ENCODE measurements at places on chromosomes 4 and X.

GRCh38 chrX:70479922-70480659 is 35.5 kb downstream of the DLG3 start:
- DNase-seq = no peak

DNA sequence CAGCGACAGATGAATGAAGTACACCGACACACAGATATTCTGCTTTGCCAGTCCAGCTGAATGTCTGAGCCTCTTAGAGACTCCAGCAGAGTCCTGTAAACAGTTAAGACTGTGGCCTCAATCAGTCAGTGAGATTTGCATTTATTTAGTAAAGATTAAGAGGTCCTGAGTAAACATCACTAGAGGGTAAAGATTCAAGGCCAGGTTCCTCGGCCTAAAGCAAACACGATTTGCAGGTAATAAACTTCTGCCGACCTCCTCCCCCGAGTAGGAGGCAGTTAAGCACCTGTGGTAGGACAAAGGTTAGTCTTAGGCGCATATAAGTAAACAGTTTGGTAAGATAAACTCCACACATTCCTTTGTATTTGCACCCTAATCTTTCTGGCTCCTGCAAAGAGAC is 99.6 kb downstream of the CFAP47 start:
- no peak for DNase-seq

DNA sequence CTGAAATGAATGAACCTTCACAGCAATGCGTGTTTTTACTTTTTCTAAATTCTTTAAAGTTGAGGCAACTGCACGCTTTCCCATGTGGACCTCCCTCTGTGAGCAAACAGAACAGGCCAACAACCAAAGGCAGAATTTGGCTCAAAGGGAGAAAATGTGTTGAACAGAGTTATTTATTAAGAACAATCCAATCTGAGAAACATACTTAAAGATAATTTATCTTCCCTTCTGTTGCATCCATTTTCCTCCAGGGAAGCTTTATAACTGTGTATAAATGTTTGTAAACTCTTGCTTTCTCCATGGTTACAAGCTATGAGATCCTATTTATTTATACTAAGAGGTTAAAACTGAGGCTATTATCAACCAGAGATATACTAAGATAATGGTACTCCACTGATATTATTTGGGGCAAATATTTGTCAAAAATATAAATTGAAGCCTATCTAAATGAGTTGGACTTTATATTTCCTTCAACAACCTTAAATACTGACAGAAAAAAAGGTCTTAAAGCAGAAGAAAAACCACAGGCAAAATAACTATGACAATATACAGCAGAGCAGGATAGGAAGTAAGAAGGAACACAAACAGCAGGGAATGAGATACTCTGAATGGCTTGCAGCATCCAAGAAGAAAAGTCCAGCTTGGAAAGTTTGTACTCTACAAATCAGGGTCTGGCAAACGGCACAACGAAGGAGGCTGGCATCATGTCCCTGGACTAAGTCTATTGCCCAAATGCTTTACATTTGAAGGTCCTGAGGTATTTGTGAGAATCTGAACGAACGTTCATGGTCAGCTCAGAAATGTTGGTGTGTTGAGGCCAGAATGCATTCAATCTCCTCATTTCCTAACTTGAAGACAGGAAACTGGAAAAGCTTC is 663.2 kb upstream of the INTU start:
- no peak for DNase-seq

GRCh38 chr4:25280210-25280609 is 32.4 kb upstream of the ZCCHC4 start:
- no peak for DNase-seq

DNA sequence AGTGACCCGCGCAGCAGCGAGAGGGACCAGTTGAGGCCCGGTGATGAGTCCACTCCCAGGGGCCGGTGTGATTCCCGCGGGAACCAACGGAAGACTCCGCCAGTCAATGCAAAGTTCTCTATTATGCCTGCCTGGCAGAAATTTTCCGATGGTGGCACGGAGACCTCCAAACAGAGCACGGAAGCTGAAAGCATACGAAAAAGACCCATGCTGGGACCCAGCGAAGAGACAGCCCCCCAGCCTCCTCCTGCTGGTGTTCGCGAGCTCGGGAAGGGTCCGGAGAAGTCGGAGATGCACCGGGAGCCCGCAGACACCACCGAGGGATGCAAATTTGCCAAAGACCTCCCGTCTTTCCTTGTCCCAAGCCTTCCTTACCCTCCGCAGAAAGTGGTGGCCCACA is 71.7 kb downstream of the AASDH start:
- no peak for DNase-seq

- DNase-seq = no peak
These were observed 165.1 kb downstream of the CFAP299 start for GRCh38 chr4:80500613-80501012.

DNA sequence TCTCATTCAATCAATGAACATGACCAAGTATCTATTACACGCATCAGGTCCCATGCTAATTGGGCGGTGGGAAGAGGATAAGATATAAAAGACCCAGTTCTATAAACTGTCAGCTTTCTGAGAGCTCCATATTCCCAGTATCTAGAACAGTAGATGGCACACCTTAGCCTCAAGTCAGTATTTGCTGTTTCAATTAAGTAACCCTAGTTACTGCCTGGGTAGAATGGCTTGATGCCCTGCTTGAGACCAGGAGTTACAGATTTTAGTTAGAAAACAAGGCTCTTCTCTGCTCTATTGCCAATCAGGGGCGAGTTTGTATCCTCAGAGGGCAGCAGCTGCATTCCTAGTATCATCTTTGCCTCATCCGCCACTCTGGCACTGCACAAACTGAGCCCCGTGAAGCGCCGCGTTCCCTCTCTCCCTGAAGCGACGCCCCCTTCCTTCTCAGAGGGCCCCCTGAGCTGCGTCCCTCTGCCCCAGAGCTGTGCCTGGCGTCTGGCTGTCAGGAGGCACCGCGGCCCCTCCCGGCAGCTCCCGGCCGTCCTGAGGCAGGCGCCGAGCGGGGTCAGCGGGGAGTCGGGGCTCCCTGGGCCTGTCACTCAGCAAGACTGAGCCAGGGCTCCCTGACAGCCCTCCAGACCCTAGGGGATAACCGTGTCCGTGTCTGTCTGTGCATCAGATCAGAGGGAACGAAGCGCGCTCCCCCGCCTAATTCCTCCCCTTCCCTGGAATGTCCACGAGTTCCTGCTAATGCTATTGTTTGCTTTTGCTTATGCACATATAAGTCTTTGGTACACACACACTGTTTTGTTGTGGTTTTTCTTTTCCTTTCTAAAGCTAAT is 212.4 kb upstream of the TTC29 start:
- DNase-seq = peak; percentile 29

DNA sequence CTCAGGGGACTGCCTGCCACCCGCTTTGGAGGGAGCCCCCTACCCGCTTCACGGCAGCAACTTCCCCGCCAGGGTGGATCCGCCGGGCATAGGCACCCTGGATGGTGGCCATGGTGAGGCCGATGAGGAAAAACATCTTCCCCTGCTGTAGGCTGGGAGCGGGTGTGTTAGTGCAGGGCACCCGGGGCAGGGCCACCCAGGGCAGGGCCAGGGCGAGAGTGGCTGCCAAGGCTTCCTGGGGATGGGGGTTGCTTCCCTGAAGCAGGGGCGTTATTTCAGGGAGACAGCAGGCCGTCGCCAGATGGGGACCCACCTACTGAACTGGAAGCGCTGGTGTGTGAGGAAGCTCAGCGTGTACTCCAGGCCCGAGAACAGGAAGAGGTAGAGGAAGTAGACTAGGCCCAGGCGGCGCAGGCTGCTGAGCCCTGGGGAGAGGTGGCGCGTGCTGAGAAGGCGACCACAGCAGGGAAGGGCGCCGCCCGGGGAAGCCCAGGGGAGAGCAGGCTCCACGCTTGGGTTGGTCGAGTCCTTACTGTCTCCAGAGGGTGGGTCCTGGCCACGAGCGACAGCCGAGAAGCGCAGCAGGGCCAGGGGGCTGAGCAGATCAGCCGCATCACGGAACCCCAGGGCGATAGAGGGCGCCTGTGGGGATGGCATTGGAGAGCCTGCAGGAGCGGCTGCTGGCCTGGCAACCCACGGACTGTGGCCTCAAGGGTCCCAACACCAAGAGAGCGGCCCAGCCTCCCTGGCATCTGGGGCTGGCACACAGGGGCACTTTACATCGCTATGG is 31.5 kb downstream of the NOP14 start:
- DNase-seq = no peak

DNA sequence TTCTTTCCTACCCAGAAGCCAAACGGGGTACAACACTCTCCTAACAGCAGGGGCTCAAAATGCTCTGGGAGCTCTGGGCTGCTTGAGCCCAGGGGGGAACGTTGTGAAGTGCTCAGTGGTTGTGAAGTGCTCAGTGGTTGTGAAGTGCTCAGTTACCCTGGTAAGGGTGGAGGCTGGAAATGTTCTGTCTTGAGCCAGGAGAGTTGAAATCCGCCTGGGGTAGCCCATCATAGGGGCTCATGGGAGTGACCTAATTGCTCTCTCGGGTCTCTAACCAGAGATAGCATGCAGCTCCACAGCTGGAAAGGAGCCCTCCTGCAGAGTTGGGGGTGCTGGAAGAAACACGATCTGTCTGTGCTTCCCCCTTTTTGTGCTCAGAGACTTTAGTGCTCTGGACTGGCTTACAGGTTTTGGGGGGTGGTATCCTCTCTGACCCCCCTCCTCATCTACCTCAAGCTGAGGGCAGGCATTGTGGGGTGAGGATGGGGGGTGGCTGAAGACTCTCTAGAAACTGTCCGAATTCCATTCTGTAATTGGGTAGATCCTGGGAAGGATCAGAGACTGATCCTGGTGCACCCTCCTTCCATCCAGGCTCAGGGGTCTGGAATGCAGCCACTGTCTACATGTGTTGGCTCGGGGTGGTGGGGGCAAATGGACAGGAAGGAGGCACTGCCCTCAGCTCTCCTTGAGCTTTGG is 2.7 kb downstream of the EFNB1 start:
- no peak for DNase-seq

DNA sequence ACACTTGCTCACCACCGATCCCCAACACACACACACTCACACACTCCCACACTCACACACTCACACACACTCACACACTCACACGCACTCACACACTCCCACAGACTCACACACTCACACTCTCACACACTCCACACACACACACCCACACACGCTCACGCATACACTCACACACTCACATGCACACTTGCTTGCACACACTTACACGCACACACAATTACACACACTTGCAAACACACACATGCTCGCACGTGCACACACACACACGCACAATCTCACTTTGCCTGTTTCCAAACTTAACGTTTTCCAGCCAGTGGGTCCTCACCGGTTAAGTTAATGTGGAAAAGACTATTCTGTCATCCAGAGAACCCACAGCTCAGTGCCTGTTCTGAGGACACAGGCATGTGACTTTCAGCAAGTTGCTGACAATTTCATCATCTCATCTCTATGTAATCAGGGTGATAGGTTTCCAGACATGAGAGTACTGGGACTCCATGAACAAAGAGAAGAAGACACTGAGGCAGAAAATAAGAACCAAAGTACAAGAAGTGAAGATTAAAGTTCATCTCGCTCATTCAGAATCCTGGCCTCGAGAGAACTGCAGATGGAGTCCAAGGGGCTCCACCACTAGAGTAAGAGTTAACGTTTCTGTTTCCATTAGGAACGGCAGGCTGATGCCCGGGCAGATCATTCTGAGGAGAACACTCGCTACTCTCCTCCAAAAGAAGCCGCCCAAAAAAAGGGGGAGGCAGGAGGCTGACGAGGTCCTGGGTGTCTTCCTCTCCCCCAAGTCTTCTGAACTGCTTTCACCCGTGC is 153.2 kb upstream of the FRG1 start:
- no peak for DNase-seq

DNA sequence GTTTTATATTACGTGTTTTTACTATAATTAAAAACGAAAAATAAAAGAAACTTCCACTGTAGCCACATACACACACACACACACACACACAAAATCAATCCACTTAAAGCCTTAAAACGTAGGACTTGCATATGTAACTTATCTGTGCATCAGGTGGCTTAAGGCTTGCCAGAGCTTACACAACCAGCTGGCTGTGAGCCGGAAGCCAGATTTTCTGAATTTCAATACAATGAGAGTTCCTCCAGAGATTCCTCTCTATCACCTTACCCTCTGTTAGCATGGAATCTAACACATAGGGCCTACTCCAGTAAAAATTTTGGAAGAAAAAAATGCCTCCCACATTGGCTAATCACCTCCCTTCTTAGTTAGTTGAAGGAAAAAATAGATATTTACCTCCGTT is 27.9 kb upstream of the SLITRK4 start:
- DNase-seq = no peak

DNA sequence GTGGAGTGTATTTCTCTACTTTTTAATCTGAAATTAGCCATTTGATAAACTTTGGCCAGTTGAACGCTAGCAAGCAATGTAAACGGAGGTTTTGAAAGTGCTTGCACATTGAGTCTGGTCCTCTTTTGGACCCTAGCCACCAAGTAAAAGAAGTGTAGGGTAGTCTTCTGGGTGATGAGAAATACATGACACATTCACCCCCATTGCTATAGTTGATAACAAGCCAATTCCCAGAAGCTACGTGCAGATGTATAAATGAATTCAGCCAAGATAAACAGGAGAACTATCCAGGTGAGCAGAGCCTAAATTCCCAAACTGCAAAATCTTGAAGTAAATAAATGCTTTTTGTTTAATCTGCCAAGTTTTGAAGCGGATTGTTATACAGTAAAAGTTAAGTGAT is 965.4 kb upstream of the GRIA3 start:
- DNase-seq = no peak

- DNase-seq = no peak
These were observed 29.5 kb upstream of the KDR start for GRCh38 chr4:55154933-55155332.

DNA sequence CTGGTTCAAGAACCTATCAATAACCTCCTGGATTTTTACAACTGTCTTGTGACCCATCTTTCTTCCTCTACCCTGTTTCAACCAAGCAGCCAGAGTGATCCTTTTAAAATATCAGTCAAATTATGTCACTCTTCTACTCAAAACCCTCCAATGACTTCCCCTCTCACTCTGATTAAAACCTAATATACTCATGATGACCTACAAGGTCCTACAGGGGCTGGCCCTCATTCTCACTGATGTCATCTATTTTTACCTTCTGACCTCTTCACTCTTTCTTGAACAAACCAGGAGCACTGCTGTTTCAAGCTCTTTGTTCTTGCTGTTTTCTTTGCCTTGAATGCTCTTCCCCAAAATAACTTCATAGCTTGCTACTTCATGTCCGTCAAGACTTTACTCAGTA is 48.5 kb downstream of the ARHGEF38 start:
- DNase-seq = no peak

- no peak for DNase-seq
These were observed 84.9 kb downstream of the EDA2R start for GRCh38 chrX:66553973-66554372.

DNA sequence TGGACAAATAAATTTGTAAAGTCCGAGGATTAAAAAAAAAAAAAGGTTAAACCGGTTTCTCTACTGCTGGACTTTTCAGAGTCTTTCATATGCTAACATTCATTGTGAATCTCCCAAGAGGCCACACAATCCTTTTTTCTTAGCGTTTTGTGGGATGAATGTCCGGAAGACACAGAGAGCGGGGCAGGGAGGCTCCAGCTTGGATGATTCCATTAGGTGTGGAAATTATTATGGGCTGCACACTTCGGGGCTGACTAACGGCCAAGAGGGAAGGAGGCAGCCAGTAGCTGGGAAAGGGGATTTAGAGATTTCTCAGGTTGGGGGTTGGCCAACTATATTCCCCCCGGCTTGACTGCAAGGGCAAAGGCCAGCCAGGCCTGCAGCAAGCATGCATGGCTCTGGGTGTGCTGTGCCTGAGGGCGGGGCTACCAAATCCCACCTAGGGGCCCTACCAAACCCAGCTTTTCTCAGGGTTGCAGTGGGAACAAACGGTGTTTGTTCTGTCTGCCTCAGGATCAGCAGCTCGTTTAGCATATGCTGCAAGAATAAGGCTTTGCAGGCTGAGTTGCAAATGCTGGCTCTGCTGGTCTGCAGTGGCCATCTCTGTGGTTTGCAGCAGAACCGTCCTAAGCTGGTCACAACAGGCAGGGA is 28.6 kb downstream of the NYX start:
- DNase-seq = peak; percentile 43
